ENCODE measurements at places on chromosomes 4 and X. TPM values are rescaled to one million over a fixed set of nuclear protein-coding genes. Genes with fewer than 3 reads are reported as not detected.

The AFF1 gene
- total RNA-seq: 13.6 TPM

The ARMCX4 gene
- 2.2 TPM for total RNA-seq

The ASMT gene
- 0.57 TPM for total RNA-seq

The COPS4 gene
- total RNA-seq: 61.3 TPM

The SHISA3 gene
- total RNA-seq: not detected

The ETDB gene
- not detected for total RNA-seq

The TLR10 gene
- not detected for total RNA-seq

The PLXNA3 gene
- total RNA-seq: 21.2 TPM

The NEIL3 gene
- 14.6 TPM for total RNA-seq

The PCDH18 gene
- total RNA-seq: 33.5 TPM

The TLR1 gene
- 0.44 TPM for total RNA-seq

The HSD17B13 gene
- 0.22 TPM for total RNA-seq

The FAM241A gene
- 0.88 TPM for total RNA-seq

The GPR78 gene
- total RNA-seq: 1.3 TPM

The PARM1 gene
- total RNA-seq: 12.9 TPM

The RHOXF2 gene
- total RNA-seq: not detected

The UGT2B7 gene
- total RNA-seq: not detected

The LINC00632 gene
- total RNA-seq: 5.3 TPM

The CXorf49 gene
- total RNA-seq: not detected

The GDPD2 gene
- not detected for total RNA-seq

The GRIA3 gene
- total RNA-seq: 0.22 TPM

The MSN gene
- 378 TPM for total RNA-seq

The SPATA4 gene
- 0.29 TPM for total RNA-seq

The EIF4E gene
- 281 TPM for total RNA-seq

The TRPC3 gene
- 1.0 TPM for total RNA-seq

The XAGE1A gene
- total RNA-seq: not detected

The RTL5 gene
- 2.4 TPM for total RNA-seq

The IL13RA1 gene
- 51.6 TPM for total RNA-seq

The SPANXN4 gene
- not detected for total RNA-seq

The ZBED1 gene
- 53.7 TPM for total RNA-seq

The SAGE1 gene
- total RNA-seq: not detected

The SGCB gene
- total RNA-seq: 25.2 TPM

The TMEM47 gene
- total RNA-seq: 13.3 TPM

The DUSP21 gene
- not detected for total RNA-seq

The FOXR2 gene
- total RNA-seq: not detected

The FSTL5 gene
- not detected for total RNA-seq

The MAGT1 gene
- total RNA-seq: 107 TPM

The UGT2B11 gene
- not detected for total RNA-seq

The TBX22 gene
- total RNA-seq: not detected

The MAGEA2 gene
- total RNA-seq: not detected

The TLR2 gene
- total RNA-seq: 0.29 TPM

The SPACA5B gene
- not detected for total RNA-seq

The SCD5 gene
- total RNA-seq: 5.6 TPM

The SFRP2 gene
- total RNA-seq: not detected

The NEUROG2 gene
- total RNA-seq: not detected

The C1QTNF7 gene
- 0.22 TPM for total RNA-seq

The RRH gene
- 0.14 TPM for total RNA-seq

The ADH1B gene
- not detected for total RNA-seq

The RPA4 gene
- 1.9 TPM for total RNA-seq

The EGF gene
- 0.22 TPM for total RNA-seq

The DKK2 gene
- under 0.01 TPM for total RNA-seq

The CDS1 gene
- total RNA-seq: under 0.01 TPM

The VSIG4 gene
- not detected for total RNA-seq

The CWH43 gene
- not detected for total RNA-seq

Data from placental pericyte (primary cell).